Left ventricle myocardium superior (tissue), 1 donor: ENCODE measurements at places on chromosomes 13 and 19.

GRCh38 chr19:38989066-38989605, 13.6 kb upstream of the FBXO17 start:
- no peak for DNase-seq

- DNase-seq, result peak; percentile 73
Measured at GRCh38 chr19:29806098-29806866, 5.5 kb upstream of the CCNE1 start.

GRCh38 chr13:114019367-114019766, 45.5 kb upstream of the C13orf46 start:
- peak; percentile 36 for DNase-seq

DNA sequence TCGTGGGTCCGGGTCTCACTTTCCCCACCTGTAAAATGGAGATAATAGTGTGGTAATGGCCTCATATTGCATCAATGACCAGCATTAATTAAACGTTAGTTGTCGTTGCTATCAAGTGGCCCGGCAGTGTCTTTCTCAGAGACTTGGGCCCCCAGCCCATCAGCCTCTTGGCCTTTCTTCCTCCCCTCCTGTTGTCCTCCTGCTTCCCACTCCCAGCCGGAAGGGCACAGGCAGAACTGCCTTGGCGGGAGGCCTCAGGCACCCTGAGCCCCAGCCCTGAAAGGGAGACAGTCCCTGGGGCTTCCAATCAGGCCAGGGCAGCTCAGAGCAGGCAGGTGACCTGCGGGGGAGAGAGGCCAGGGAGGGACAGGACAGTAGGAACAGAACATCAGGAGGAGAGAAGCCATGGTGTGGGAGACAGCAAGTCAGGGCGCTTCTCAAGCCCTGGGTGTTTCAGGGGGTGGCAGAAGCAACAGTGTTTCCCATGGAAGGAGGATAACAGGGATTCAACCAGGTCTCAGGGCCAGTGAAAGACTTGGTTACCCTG, 4.6 kb downstream of the MARK4 start:
- DNase-seq, result no peak

DNA sequence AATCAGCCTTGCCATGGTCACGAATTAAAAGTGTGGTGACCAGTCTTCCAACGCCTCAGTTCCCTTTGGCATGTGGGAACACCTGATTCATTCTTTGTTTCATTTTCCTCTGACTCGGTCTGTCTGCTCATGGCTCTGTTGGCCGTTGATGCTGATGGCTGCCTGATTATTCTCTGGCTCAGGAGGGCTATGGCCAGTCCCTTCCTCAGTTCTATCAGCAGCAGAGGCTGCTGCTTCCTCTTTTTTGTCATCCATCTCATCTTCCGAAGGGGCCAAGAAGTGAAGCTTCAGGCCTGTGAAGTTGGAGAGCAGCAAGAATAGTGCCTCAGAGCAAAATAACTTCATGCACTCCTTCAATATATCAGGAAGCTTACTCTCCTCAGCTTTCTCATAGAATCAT, 9.5 kb upstream of the MLNR start:
- no peak for DNase-seq

- no peak for DNase-seq
Measured at GRCh38 chr19:15466851-15467733, 2.7 kb upstream of the RASAL3 start.

GRCh38 chr19:39506944-39507714, 7.8 kb upstream of the SELENOV start:
- DNase-seq, result peak; percentile 57

GRCh38 chr13:99553033-99553432, 51.8 kb downstream of the TM9SF2 start:
- DNase-seq, result no peak

DNA sequence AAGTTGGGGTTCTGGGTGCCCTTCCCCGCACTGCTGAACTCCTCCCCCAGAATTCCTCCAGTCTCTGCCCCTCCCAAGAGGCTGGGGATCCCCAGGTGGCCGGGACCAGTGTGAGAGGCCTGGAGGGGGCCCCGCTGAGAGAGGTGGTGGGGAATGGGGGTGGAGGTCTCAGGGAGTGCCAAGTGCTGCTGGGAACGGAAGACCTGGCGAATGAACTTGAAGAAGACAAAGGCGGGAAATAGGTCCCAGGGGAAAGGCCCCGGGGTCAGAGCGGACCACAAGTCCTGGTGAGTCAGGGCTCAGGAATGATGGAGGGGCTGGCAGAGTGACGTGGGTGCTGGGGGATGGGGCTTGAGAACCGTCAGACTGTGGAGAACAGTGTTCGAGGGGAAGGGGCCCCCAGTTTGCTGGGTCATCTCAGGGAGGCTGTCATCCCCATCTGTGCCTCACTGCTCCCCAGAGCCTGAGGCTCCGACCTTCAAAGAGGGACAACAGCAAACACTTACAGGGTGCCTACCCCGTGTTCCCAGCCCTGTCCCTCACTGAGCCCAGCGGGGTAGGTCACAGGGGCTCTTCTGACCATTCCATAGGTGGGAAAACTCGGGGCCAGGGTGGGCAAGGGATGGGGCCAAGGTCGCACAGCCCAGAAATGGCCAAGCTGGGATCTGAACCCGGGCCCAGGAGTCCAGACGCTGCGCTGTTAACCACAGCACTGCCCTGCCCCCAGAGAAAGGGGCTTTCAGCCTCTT, 16.0 kb upstream of the SEMA6B start:
- DNase-seq, result peak; percentile 68

GRCh38 chr13:44686531-44686934, 110.4 kb upstream of the TSC22D1 start:
- no peak for DNase-seq

GRCh38 chr13:86082121-86082520, 282.9 kb upstream of the SLITRK6 start:
- DNase-seq, result no peak

DNA sequence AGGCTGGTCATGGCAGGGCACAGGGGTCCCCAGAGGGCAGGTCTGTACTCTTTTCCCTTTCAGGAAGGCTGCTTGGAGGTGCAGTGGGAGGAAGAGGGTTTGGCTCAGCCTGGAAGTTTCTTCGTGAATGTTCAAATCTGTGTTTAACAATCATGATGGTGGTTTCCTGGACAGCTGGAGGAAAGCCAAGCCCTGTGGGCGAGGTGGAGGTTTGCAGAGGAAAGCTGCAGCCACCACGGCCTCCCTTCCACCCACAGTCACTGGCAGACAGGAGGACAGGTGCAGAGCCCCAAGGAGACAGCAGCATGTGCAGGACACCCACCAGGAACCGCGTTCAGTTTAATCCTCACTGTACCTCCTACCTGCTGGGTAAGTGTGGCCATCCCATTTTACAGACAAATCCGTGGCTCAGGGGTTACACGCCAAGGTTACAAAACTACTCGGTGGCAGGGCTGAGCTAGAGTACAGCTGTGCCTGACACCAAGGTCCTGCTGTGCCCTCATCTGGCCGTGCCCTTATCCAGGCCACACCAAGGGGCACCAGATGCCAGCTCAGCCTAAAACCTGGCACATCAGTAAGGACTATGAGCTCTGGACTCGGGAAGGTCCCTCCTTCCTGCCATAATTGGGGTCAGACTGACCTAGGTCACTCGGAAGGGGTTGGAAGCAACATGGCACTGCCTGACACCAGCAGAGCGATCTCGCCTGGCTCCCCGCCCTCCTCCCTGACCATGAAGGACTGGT, 34.1 kb downstream of the SUGP2 start:
- DNase-seq, result no peak
